ENCODE measurements at places on chromosomes 11 and 22.
A peak's percentile ranks its signal among the peaks of the same experiment; 100 is the strongest.

DNA sequence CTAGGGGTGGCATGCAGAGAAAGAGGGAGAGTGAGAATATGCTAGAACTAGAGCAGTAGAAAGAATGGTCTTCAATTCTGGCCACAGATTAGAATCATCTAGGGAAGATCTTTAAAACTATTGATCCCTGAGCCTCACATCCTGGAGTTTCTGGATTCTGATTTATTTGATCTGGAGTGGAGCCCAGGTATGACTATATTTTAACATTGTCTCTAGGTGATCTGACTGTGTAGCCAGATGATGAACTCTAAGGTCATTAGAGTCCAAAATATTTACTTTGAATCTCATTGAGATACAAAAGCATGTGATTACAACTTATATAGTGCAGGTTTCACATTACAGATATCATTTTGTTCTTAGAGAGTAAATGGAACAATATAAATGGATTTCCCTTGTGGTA lies 79.7 kb downstream of the FDX1 start:
- no peak for ATAC-seq

- ATAC-seq: no peak
These were observed 107.2 kb upstream of the ANO1 start for GRCh38 chr11:69970785-69971535.

DNA sequence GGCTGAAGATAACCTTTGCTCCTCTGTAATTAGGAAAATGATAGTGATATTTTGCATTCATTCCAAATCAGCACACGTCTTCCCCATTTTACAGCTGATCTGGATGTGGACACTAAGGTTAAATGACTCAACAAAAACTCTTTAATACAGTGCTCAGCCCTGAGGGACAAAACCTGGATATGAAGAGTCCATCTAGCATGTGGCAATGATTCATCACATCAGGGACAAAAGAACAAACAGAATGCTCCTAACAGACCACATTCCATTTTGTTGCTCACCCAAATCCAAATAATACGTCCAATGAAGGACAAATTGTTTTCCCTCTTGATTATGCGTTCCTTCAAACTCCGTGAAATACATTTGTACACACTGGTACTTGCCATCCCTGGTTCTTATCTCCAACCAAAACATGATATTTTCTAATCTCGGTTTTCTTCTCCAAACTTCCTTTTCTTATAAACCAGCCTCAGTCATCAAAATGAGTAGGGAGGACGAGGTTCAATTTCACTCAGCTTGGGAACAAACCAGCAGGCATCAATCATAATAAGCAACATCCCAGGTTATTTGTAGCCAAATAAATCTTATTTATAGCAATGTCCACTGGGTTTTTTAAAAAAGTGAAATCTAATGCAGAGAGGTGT lies 53.7 kb upstream of the MTMR2 start:
- no peak for ATAC-seq

GRCh38 chr11:42170601-42171000 lies 711.1 kb upstream of the LRRC4C start:
- no peak for ATAC-seq

GRCh38 chr11:104422324-104422944 lies 258.5 kb upstream of the PDGFD start:
- no peak for ATAC-seq

- ATAC-seq: no peak
These were observed 79.5 kb upstream of the ZBED5 start for GRCh38 chr11:10937385-10937771.

DNA sequence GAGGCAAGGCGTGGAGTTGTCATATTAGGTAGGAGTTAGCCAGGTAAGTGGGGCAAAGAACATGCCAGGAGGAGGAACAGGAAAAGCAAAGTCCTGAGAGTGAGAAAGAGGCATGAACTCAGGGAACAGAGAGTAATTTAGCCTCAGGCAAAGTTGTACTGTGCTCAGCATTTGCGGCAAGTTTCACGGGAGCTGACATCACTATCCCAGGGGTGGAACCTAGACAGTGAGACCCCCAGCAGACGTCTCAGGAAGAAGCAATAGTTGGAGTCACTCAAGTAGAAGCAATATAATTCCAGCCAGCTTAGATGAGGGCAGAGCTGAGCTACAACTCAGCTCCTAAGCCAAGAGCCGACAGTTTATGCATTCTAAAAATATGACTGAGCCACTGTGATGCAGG lies 426.0 kb upstream of the ISX start:
- ATAC-seq: no peak

DNA sequence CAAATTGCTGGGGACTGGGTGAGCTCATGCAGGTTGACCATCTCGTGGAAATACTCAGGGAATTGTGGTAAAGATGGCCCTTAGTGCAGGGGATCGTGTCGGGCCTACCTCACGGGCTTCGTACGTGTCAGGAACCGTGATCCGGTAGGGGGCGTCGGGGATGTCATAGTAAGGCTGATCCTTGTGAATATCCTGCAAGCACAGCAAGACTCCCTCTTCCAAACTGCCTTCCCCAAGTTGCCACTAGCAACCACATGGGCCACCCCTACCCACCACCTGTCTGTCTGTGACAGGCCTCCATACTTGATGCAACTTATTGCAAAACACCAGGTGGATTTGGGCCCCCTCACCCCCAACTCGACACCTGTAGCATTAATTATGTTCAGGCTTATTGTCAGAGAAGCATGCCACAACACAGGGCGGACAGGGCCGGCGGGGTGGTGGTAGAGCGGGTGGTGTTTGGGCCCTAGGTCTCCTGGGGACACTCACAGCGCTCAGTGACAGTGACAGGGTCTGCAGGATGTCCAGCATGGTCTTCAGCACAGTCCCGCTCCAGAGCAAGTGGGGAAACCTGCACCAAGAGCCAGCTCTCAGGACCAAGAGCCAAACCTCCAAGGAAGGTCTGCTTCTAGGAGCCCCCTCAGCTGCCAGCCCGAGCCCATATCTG lies 22.6 kb upstream of the SERPIND1 start:
- no peak for ATAC-seq

DNA sequence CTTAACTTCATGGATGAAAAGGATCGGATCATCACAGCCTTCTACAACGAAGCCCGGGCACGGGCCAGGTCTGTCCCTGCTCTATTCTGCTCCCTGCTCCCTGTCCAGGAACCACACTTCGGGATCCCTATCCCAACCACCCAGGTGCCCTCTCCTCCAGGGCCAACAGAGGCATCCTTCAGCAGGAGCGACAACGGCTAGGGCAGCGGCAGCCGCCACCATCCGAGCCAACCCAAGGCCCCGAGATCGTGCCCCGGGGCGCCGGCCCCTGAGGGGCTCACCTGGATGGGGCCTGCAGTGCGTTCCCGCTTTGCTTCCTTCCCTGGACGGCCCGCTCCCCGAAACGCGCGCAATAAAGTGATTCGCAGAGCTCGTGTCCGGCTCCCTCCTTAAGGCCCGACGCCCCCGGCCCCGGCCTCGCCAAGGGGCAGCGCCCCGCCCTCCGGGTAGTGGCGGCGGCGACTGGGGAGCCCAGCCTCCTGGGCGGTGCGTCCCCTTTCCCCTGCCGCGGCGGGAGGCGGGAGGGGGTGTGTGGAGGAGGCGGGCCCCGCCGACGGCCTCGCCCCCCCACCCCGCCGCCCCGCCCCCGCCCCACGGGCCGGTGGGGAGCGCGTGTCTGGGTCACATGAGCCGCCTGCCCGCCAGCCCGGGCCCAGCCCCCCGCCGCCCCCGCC lies at the start of gene VEGFB:
Gene VEGFB, plus strand, starts transcription at position 672 of the 674 bp plus-strand sequence. CDS start 250 bp downstream, outside the sequence.
- ATAC-seq: peak; percentile 54

DNA sequence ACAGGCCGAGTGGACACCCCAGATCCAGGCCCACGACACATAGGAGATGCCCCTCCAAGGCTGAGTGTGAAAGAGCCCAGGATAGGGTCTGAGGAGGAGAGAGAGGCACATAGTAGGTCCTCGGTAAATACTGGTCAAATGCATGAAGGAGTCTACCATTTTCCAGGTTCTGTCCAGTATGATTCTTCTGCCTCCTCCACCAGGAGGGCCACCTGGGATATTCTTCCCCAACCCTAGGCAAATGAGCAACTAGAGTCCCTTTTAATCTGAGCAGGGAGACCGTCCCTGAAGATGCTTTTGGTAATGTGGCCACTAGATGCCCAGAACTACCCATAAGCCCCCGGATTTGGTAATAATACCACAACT lies 6.7 kb downstream of the PDGFB start:
- ATAC-seq: no peak

- peak; percentile 84 for ATAC-seq
These were observed 377.0 kb downstream of the ETS1 start for GRCh38 chr11:128210148-128210940.

DNA sequence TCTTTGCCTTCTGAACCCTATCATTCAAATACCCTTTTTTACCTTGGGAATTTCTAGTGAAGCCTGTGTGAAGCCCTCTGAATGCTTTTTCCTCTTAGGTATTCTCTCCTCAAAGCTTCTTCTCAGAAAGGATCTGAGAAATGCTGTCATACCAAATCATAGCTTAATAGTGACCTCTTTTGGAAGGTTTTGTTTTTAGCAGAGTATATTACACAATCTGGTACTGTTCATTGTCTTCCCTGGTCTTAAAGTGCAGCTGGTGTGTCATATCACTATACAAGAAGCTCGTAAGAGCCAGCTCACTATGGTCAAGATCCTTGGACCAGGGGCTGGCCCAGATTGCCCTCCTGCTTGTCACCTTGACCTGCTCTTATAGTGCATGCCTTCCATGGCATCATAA lies 204.4 kb upstream of the ANO5 start:
- no peak for ATAC-seq

DNA sequence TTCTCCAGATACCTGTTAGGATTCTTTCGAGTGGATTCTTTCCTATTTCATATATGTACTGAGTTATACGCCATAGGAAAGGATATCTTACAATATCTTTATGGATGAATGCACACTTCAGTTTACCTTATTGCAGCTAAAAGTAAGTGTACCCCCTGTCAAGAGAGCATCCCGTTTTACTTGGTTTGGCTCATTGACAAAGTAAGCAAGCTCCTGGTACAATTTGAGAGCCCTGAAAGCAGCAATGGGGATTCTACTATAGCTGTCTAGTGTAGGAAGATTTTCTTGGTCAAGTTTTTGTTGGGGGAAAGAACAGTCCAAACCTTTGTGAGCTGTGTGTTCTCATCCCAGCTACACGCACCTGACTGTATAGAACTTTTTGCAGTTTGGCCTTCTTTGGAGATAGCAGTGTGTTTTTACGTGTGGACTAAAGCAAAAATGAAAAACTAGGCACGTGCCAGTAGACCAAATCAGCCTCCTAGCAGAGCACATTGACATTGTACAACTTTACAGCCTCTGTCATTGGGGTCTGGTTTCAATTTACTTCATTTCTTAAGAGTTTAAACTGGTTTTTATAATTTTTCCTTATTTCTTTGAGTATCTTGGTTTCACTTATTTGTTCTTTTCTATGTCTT lies 44.0 kb downstream of the PPP6R3 start:
- no peak for ATAC-seq

DNA sequence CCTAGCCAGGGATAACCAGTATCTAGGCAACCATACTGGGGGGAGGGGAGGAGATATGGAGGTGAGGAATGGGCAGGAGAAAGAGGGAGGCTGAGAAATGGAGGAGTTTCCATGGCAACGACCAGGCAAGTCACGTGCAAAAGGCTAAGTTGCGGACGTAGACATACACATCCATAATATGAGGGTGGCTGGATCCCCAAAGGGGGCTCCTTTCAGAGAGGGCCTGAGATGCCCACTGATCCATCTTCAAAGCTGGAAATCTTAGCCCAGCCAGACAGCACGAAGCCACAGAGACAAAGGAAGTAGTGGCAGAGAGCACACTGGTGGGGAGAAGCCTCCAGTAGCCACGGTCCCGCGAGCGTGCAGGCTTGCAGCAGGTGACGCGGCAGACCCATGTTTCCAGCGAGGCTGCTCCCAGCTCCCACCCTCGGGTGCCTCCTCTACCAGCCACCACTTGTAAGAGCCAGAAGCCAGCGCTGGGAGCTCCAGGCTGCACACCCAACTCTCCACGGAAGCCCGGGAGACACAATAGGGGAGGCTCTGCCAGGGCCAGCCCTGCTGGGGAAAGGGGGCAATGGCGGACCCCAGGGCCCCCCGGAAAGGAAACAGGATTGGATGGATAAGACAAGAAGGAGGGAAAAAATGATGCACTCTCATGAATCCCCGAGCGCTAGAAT lies 938 bp downstream of the FXYD6 start:
- ATAC-seq: no peak

DNA sequence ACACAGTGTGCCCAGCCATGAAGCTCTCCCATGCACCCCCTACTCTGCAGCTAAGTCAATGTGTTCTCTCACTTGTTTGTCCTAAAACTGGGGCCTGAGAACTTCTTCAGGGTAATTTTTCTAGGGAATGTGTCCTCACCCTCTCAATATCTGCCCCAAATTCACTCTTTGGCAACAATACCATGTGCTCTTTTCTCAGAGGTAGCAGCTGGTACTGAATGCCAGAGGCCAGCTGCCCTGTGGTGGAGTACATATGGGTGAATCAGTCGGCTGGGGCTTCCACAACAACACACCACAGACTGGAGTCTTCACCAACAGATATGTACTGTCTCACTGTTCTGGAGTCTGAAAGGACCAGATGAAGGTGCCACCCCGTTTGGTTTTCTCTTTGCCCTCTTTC lies 97.7 kb upstream of the TOP3B start:
- no peak for ATAC-seq

- peak; percentile 56 for ATAC-seq
These were observed 7.0 kb upstream of the MTNR1B start for GRCh38 chr11:92962446-92962845.

DNA sequence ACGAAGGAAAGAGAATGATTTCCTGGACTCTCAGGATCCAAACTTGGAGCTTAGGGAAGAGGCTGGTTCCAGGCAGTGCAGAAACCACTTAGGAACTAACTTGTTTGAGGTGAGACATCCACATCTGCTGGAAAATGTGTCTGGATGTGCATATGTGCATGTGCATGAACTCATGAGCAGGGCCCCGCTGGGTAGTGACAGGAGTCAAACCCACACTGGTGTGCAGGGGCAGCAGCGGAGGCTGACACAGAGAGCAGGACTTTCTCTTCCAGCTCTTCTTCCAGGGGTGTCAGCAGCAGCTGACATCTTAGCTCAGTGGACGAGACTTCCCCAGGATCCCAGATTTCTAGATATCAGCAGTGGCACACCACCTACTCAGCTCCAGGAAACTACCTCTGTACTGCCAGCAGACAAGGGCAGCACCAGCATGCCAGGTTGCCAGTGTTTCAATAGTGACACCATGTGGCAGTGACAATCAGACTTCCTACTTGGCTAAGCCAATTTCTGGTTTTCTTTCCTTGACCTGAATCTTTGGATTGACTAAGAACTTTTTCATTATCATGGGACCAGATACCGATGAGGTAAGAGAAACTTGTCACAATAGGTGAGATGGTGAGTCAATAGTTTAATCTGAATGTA lies 227.5 kb upstream of the ZC3H12C start:
- ATAC-seq: peak; percentile 47

GRCh38 chr11:119092880-119093842 lies 8.5 kb downstream of the HMBS start:
- no peak for ATAC-seq

DNA sequence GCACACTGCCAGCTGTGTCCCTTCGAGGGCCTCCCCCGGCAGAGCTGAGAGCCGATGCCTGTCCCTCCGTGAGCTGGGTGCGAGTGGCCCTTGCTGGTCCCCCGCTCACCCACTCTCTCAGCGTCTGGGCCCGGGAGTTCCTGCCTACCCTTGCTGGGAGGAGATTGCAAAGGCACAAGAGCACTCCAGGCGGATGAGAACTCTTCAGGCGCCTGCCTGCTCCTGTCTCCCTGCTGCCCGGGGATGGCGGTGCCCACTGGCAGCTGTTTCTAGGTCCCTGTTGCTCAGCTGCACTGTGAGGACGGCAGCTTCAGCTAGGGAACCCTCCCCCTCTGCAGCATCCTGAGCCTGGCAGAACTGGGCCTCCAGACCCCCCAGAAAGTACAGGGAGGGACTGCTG lies 61.1 kb downstream of the FLRT1 start:
- no peak for ATAC-seq

GRCh38 chr11:10602945-10603344 lies 34.5 kb upstream of the LYVE1 start:
- no peak for ATAC-seq
